ENCODE measurements at places on chromosomes 2 and 18.

- DNase-seq, result no peak
Observed at GRCh38 chr2:121710470-121711170, 26.1 kb downstream of the NIFK start.

DNA sequence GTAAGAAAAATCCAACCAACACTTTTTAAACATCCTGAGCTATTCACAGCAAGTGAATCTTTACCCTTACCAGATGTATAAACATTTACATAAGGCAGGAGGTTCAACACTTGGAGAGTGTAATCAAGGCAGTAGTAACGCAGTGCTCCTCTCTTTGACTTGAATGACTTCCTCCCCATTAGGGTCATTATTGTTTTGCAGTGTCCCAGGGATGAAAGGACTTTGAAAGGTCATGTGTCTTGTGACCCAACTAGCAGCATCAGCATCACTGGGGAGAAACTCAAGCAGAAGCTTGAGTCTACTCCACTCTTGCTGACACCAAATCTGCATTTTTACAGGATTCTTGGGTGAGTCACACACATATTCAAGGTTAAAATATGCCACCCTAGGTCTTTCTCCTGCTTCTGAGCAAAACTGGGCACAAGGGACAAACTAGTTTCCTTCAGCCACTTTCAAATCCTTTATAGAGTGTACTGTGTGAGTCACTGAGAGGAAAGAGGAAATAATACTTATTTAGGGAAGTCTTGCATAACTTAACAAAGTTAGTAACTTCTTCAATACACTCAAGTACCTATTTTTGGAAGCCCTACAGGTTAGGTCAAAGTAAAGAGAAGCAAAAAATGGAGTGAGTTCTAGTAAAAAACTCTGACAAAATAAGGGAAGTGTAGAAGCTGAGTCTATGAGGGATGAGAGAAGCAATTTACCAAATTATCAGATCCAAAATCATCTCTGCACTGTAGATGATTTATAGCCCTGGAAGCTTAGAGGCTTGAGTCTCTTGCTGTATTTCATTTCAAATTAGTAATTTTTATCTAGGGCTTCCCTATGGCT, 51.0 kb upstream of the EML4 start:
- DNase-seq, result peak; percentile 91

GRCh38 chr2:17878281-17879136, at the start of gene KCNS3:
Gene KCNS3, plus strand, starts transcription at chr2:17878667. Its CDS starts 52,342 bp downstream, at chr2:17931009.
- no peak for DNase-seq

DNA sequence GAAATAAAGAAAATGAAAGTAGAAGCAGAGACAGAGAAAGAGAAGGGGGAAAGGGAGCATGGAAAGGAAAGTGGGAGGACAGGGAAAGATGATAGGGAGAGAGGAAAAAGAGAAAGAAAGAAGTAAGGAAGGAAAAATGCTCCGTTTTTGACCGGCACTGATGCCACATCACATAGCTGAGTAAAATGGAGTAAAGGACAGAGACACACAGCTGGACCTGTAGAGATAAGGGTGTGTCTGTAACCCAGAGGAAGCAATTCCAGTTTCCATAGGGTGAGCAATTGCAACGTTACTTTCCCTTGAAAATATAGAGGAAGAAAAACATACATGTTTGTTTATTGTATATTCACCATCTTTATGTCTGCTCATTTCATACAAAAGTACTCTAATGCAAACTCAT, 1866.9 kb upstream of the PIK3C3 start:
- DNase-seq, result no peak

- DNase-seq, result no peak
Observed at GRCh38 chr2:46239847-46240181, 57.4 kb upstream of the EPAS1 start.

DNA sequence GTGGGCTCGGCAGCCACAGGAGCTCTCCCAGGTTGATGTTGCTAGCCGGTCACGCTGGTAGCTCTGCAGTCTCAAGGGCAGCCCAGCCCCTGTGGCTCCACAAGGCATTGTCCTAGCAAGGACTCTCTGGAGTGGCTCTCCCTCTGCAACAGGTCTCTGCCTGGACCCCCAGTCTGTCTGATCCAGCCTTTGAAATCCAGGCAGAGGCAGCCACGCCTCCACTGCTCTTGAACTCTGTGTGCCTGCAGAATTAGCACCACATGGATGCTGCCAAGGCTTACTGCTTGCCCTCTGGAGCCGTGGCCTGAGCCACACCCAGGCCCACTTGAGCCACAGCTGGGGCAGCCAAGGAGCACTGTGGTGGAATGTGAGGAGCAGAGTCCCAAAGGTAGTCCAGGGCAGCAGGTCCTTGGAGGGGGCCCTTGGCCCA, 43.0 kb upstream of the FAHD2A start:
- no peak for DNase-seq

GRCh38 chr2:170820757-170821530, 4.3 kb downstream of the GAD1 start:
- no peak for DNase-seq

DNA sequence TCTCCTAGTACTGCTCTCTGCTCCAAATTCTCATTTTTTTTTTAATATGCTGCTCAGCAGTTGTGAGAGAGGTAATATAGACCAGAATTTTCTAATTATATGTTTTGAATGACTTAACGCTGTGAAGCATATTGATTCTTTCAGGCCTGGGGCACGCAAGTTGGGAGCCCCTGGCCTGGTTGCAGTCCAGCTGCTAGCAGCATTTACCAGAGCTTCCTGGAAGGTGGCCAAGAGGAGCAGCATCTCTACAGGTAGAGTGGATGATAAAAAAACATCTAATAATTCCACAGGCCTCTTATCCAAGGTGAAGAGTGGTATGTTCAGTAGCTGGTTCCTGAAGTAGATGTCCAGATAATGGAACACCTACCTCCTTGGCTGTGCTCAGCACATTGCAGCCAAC, 7.3 kb upstream of the UGP2 start:
- DNase-seq, result no peak

DNA sequence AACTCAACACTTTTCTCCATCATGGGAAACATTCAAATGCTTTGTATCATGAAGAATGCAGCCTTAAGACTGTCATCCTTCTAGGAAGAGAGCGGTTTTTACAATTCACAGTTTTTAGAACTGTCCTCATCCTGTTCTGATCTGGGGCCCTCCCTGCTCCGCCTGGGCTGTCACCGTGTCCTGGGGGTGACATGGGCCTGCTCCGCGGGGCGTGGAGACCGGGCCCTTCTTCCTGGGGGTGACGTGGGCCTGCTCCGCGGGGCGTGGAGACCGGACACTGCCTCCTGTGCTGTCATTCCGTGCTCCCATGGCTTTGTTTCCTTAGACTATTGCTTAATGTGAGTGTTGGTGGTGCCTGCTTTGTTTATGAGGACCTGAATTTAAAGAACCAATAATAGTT, 122.8 kb downstream of the TMEM18 start:
- DNase-seq, result no peak

GRCh38 chr2:24076849-24077534, 866 bp upstream of the SF3B6 start:
- peak; percentile 46 for DNase-seq

DNA sequence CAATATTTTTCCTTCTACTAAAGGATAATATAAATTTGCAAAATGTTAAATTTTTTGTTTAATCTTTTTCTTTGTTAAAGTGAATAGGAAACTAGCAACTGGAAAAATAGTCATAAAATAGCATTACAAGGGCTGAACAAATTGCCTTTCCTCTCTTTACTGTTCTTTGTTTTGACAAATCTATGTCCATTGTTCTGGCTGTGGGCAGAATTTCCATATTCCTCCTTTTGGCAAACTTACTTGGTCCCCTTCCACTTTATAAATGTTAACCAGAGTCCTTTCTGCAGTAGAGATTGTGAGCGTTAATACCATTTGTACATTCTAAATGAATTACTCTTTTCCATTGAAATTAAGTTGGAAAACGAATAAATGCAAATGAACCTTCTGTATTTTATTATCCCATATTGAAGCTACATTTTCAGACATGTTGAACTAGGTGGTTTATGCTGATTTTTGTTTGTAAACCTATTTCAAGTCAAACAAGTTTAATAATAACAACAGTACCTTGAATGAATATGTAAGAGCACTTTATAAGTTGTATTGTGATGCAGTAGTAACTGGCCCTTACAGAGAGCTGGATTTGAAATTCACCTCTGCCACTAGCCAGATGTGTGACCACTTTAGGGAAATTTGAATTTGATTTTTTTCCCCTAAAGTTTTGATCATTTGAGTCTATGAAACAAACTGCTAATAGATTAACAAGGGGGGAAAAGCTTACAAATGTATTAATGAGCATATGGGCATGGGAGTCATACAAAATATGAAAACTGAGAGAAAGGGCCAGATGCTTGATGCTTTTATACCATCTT, 3.3 kb downstream of the RNF125 start:
- no peak for DNase-seq

GRCh38 chr18:63963615-63964256, 6.1 kb upstream of the SERPINB8 start:
- DNase-seq, result peak; percentile 84

DNA sequence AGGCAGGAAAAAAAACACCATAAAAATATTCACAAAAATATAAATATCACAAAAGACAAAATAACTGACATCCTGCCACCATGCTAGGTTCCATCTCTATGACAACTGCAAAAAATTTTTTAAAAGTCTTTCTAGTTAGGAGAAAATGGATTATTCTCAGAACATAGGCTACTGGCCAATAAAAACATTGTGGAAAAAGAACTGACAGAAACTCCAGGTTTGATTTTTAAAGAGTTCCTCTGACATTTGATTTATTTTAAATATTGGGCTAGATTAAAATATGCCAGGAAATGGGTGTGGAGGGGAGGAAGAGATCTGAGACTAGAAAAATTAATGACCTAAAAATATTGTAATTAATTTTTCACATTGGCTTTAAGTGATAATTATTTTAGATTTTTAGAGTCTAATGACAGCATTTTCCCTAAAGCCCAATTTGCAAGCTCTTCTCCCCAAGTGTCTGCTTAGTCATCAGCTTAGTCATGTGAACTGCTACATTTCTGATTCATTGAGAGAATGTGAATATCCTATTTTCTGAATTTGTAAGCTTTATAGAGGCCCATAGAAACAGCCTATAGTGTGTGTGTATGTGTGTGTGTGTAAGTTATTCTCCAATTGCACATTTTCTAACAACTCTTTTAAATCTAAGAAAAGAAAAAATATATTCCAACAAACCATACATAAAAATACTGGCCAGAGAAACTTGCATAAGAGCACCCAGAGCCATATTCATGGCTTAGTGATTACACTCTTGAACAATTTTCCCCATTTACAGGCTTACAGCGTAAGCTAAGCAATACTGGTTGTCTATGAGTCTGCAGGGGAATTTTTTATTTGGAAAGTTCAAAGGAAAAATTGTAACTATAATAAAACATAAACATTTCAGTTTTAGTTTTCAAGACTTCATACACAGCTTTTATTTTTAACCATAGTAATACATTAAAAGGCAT, 48.4 kb downstream of the TMEFF2 start:
- DNase-seq, result no peak

- no peak for DNase-seq
Observed at GRCh38 chr18:34001376-34001775, 223.3 kb downstream of the NOL4 start.

DNA sequence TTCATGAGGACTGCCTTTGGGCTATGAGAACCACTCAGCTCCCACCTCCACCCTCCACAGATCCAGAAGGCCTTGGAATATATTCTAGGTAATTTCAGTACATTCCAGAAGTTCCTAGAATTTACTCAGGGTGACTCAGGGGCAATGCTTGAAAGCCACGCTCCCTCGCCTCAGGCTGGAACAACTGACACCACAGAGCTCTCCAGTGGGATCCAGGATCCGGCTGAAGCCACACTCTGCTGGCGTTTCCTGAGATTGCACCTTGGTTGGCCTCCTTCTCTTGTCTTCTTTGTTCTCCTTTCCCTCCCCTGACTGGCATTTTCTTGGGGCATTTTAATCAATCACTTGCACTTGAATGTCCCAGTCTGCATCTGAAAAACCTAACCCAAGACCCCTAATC, 92.6 kb upstream of the KCNE4 start:
- no peak for DNase-seq

GRCh38 chr2:189521699-189522434, 58.7 kb downstream of the SLC40A1 start:
- no peak for DNase-seq

GRCh38 chr2:206766057-206766930, 888 bp downstream of the FASTKD2 start:
- no peak for DNase-seq

- DNase-seq, result no peak
Observed at GRCh38 chr2:105929516-105929915, 184.8 kb downstream of the NCK2 start.

DNA sequence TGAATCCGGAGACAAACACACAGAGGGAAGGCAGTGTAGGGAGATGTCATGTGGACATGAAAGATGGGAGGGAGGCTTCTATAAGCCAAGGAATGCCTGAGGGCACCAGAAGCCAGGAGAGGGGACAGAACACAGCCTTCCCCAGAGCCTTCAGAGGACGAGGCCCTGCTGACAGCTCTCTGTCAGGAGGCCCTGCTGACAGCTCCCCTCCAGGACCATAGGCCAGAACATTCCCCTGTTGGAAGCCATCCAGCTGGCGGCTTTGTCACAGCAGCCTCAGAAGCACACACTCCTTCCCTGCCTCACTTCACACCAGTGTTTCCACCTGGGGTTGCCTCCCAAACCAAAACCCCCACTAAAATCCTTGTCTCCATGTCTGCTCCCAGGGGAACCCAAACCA, 171.3 kb upstream of the ID2 start:
- no peak for DNase-seq

GRCh38 chr2:15293262-15293937, 267.7 kb downstream of the NBAS start:
- DNase-seq, result no peak

DNA sequence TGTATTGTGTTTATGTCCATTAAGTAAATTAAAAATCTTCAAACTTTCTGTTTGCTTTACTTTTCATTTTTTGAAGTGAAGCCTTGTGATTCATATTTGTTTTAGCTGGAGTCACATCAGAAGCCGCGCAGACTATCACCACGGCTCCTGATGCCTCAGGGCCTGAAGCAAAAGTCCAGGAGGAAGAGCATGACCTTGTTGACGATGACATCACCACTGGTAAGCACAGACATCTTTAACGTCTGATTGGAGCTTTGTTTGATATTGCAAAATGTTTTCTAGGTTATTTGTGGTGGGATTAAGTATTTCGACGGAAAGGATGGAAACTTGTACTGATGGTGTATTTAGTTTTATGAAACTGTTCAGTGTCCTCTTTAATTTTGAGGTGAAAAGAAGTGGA, 164.8 kb downstream of the WDR7 start:
- DNase-seq, result no peak

DNA sequence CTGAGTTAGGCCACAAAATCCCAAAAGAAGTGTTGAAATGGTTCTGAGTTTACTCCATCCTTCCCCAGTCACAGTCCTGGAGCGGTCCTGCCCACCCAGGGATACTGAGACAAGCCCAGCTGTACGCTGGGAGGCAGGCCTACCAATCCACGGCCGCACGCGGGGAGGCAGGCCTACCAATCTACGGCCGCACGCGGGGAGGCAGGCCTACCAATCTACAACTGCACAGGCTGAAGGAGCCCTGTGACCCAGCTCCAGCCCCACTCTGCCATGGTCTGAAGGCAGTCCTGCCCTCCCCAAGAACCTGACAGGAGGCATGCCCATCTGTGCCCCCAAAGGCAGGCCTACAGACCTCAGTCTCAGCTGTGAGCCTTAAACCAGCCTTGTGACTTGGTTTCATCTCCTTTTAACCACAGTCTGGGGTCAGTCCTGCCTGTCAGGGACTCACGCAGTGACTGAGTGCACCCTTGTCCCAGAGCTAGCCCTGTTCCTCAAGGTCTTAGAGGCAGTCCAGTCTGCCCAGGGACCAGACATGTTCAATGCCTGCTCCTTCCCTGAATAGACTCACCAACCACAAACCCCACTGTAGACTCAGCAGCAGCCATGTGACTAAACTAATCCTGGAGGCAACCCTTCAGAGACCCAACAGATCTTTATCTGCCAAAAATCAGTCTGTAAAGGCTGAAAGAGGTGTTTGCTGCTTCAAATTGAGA, 36.8 kb downstream of the GPC1 start:
- DNase-seq, result no peak

Data from AML-193 (cell line).